ENCODE measurements at places on chromosomes 3 and 15.
A peak's percentile ranks its signal among the peaks of the same experiment; 100 is the strongest.

GRCh38 chr3:123949641-123950040 is 11.4 kb downstream of the CCDC14 start:
- DNase-seq = no peak

DNA sequence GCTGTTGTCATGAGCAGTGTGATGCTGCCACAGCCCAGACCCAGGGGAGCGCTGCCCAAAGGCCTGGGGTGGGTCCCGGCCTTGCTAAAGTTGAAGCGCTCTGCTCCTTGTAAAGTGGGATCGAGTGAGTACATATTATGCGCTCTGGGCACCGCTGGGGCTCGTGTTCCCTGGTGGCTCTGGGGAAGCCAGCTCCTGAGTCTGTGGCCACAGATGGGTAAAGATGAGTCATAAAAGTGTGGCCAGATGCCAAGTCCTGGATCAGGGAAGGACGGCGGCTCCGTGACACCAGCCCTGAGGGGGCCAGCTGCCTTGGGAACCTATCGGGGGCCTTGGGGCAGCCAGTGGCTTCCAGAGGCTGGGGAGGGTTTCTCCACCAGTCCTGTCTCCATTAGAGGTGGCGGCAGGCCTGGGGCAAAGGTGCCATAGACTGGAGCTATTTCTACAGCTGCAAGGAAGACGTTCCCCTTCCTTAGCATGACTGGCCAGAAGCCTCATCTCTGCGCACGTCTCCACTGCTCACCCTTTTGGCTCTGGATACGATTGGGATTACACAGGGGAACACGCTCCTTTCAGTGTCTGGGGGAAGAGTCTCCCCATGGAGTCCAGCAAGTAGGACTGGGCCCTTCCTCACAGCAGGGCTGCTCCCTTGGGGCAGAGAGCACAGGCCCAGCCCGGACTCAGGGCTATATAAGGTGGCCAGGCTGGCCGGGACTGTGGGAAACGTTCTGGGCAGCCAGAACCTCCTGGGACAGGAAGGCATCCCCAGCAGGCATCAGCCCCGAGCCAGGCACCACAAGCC is 1.2 kb upstream of the ITIH4 start:
- peak; percentile 83 for DNase-seq

DNA sequence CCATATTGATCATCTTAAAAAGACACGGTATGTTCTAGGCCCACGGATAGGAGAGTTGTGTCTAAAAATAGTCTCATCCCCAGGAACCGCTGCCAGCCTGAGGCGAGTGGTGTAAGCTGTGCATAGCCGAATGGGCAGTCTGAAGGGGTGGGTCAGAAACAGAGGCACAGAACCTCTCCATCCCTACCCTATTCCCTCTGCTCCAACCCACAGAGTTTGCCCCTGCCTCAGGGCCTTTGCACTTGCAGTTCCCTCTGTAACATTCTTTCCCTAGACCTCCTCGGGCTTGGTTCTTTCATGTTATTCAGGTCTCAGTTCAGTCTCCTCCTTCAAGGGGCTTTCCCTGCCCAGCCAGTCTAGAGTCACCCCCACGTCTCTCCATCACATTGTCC is 4.8 kb downstream of the SCN5A start:
- no peak for DNase-seq

DNA sequence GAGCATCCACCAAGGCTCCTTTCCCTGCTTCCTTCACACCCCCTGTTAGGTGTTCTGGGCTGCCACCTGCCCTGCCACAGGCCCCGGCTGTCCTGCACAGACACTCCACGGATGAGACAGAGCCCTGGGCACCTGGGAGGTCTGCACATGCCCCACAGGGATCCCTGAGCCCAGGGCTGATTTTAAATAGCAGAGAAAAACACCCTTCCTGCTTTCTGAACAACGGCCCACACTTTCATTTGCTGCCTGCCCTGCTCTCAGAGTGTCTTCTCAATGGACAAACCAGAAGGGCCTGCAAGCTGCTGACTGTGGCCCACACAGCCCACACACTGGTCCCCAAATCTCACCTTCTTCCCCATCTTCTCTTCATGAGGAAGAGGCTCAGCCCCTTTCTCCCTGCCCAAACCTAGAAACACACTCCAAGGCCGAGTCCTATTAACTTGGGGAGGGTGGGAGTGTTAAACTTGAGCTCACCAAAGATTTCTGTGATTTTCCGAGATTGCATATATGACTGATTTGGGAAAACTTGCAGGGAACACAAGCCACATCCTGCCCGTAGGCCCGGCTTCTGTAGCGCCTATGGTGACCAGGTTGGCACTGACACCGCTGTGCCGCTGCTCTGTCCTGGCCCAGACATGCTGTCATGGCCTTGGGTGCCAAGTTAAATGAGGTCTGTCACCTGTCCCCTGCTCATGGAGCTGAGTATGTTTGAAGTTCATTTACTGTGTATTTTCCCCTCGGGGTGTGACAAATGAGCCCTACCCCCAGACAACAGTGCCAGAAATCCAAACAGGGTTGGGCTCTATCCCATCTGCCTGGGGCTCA is 47.2 kb upstream of the KLF13 start:
- DNase-seq = no peak
